ENCODE measurements at places on chromosomes 3 and 15.

GRCh38 chr3:160069986-160070385 lies 81.4 kb downstream of the IL12A start:
- DNase-seq, result no peak

DNA sequence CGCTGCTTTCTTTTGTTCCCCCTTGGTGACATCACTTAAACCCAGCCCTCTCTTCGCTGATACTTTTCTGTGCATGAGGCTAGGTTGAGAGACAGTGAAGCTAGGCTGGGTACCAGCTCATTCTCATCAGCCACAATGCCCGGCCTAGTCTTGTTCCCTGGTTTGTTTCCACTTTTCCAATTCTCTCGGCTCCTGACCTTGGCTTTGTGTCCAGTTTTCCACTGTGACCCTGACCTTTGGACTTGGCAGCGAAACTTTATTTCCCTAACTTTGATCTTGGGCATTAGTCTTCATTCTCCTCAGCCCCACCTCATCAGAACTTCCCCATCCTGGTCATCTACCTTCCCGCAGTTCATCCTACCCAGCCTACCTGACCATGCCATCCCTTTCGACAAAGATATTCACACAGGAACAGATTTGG lies 908 bp upstream of the ADPGK start:
- no peak for DNase-seq

GRCh38 chr15:89184357-89184756 lies 37.0 kb downstream of the RLBP1 start:
- DNase-seq, result no peak

GRCh38 chr3:42772670-42773408 lies at the start of gene CCDC13:
Gene CCDC13 (minus strand): TSS chr3:42773253. CDS start chr3:42758345, 14,908 bp downstream.
- DNase-seq, result peak; percentile 83

DNA sequence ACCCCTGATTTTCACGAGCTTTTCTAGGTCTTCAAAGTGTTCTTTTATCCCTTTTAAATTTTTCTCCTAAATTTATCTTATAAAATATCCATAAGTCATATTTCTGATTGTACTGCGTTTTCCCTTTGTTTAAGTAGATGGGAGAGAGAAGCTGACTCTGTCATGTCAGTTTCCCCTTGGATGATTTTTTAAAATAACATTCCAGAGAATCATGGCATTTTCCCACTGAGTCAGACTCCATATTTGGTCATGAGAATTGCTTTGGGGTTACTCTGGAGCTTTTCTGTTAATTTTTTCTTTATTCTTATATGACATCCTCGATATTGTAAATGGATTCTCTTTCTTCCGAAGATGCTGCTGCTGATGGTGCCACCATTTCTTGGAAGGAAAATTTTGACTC lies 28.6 kb upstream of the UMPS start:
- DNase-seq, result peak; percentile 8

DNA sequence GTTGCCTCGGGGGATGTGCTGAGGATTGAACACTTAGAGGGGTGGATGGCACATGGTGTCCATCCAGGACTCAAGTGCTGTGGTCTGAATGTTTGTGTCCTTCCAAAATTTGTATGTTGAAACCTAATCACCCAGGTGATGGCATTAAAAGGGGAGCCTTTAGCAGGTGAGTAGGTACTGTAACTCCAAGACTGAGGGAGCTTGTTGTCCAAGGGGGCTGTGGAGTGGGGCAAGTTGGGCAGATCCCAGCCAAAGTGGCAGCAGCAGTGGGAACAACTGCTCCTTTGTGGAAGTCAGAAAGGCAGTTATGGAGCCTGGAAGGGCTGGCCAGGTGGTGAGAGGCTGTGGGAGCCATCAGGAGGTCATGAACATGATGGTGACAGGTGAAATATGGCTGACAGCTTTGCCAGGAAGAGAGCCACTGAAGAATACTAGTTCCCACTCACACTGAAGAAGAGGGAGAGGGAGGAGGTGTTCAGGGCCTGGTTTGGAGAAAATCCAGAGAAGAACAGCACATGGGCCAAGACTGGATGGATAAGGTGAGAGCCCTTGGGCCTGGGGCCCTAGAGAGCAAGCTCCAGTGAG lies 385.6 kb downstream of the CACNA2D3 start:
- DNase-seq, result no peak

DNA sequence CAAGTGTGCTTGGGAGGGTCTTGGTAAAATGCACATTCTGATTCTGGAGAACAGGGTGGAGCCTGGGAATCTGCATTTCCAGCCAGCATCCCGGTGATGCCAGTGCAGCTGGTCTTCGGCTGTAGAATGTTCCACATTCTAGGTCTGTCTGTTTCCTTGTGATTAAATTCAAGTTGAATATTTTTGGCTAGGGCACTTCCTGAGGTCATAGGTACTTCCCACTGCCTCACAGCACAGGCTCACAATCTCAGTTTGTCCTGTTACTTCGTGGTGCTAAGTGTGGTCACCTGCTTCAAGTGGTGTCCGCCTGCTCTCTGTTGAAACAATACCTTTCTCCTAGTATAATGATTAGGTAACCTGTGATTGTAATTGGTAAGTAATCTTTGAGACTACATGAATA lies 40.1 kb downstream of the FLNB start:
- no peak for DNase-seq

GRCh38 chr3:57826245-57826951 lies 70.3 kb downstream of the SLMAP start:
- no peak for DNase-seq

DNA sequence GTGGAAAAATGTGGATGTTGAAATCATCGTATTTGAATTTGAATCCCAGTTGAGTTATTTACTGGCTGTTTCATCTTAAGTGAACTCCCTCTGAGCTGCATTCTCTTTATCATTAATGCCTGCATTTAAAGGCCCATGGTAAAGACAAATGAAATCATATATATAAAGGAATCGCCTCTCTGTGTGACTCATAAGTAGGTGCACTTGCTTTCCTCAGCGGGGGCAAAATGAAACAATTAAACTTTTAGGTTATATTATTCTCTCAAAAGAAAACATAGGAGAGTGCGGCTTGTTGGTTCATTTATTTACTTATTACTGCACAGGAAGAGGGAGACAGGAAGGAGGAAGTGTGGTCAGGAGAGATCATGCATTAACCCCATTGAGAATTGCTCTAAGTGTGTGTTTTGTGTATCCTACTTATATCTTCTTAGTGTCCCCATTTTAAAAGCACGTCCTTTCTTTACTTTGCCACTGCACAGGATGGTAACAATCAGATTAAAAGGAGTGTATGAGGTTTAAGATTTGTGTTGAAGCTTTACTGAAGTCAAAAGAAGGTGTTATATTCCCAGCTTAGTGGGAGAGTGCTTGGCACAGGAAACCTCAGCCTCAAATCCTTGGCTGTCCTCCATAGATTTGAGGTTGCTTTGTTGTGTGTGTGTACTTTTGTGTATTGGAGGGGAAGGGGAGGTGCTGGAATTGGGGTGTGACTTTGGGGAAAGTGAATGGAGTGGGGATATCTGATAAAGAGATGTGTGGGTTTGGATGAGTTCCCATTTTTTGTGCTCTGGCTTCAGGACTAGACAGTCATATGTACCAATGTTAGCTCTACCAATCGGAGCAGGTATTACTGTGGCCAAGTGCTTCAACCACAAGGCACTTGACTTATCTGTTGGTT lies 595.8 kb upstream of the NR2F2 start:
- DNase-seq, result no peak
